ENCODE measurements at places on chromosomes 11 and 22.

DNA sequence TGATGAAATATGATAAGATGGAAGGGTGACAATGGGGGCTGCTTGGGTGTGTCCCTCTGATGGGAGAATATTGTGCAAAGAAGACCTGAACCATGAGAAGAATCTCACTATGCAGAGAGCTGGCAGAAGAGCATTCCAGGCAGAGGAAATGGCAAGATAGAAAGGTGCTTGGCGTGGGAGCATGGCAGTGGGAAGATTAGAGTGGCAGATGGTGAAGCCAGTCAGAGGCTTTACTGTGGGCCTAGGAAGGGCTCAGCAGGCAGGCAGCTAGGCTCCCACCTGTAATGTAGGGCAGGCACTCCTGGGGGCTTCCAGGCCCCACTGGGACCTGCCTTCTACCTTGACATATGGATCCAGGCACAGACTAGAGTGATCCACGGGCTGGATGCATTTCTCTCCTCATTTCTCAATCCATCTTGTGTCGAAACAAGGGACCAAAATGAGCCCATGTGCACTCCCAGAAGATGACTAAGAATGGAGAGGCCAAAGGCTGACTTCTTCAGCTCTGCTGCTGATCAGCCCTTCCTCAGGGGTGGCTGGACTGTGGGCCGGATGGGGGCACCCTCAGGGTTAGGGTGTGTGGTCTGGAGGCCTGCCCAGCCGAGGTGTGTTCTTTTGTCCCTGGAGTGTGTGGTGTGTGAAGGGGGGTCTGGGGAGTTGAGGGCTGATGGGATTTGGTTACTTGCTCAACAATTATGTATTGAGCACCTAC lies 88.3 kb downstream of the TSPAN18 start:
- DNase-seq, result peak; percentile 72

- DNase-seq, result peak; percentile 17
Measured at GRCh38 chr22:20247010-20247505, 21.1 kb downstream of the RTN4R start.

- no peak for DNase-seq
Measured at GRCh38 chr11:130163346-130164220, 4.0 kb downstream of the ST14 start.

DNA sequence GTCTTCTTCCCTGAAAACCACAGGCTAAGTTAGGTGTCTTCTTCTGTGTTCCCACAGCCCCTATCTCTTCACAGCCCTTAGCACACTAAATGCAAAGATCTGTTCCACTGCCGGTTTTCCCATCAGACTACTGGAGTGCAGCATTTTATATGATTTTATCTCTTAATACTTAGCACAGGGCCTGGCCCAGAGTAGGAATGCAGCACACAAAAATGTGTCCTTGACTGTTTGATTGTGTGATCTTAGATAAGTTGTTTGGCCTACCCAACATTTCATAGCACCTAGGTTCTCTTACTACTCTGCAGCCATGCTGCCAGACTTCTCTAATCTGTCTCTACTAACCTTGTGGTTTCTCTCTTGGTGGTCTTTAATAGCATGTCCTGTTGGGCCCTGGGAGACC lies 54.1 kb upstream of the RRM1 start:
- no peak for DNase-seq

DNA sequence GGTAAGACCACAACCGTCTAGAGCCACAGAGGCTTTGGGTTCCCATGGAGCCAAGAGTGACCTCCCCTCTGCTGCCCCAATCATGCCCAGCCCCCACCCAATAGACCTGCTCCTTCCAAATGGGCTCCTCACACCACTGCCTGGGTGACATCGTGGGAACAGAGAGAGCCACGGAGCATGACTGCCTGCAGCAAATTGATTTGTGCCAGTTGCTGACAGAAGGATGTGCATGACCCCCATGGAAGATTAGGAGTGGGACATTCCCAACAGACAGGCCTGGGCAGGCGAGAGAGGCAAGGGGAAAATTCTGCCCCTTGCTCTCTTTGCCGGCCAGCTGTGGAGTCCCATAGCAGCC lies 88.5 kb downstream of the TENM4 start:
- DNase-seq, result no peak

DNA sequence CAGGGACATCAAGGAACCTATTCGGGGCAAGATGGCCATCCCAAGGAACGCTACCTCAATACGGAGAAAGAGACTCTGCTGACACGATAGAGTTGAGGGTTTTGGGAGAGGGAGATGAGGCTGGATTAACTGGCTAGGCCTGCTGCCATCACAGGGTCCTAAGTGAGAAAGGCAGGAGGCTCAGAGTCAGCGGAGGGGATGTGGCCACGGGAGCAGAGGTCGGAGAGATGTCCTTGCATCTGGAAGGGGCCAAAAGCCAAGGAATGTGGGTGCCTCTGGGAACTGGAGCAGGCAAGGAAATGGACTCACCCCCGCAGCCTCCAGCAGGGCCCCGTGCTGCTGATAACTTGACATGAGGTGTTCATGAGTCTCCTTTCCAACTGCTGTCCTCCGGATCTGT lies 31.0 kb upstream of the RFPL3 start:
- DNase-seq, result no peak

DNA sequence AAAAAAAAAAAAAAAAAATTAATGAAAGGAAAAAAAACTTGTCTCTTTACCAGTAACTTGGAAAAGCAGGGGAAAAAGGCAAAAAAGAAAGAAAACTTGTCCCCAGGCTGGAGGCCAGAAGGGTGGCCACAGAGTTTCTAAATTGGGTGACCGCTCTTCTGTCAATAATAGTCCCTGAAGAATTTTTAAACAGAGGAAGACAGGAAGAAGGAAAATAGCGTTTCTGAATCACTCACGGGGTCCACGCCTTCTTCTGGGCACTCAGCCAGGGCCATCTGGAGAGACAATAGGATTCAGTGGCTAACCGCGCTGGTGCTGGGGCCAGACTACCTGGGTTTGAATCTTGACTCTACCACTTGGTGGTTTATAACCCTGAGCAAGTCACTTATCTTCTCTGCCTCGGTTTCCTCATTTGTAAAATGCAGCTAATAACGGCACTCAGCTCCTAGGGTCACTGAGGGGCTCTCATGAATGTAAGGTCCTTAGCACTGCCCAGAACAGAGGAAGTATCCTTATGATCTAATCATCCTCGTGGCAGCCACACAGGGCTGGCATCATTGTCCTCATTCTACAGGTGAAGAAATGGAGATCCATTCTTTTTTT lies 7.0 kb downstream of the C11orf86 start:
- peak; percentile 93 for DNase-seq

DNA sequence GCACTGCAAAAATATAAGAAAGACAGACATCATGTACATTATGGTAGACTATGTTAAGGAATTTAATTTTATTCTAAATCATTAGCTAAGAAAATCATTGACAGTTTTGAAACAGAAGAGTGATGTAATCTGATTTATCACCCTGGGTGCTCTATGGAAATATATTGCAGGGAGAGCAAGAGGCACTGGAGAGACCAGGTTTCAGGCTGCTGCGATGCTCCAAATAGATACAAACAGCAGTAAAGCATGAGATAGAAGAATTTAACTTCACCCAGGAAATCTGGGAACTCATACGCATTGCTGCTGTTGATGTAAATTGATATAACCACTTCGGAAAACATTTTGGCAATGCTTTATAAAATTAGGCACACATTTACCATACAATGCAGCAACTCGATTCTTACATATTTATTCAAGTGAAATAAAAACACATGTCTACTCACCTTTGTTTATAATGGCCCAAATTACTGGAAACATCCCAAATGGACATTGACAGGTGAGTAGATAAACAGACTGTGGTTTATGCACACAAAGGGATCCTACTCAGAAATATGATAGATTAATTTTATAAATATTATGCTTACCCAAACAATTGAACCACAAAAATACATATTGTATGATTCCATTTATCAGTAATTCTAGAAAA lies 535.1 kb upstream of the CHORDC1 start:
- DNase-seq, result no peak

DNA sequence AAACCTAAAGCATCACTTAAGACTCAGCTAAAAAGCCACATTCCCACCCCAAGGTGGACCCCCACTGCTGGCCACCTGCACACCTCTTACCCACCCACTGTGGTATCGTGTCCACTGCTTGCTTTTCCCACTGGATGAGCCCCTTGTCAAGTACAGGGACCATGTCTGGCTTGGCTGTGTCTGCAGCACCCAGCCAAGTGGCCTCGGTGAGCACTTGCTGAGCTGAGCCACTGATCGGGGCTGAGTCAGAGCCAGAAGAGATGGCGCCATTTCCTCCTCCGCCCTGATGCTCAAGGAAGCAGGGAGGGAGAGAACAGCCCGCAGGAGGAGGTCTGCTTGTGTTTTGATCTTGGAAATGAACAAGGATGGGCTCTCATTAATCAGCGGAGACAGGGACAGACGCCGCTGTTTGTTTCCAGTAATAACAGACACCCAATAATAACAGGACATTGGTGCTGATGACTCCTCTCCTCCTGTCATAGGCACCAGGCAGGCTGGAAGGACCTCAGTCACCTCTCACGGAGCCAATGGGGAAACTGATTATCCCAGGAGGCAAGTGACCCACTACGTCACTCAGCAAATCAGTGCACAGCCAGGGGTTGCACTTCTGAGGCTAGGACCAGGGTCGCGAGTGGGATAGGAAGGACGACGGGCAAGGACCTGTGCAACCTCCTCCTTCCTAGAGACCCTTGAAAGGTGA lies 85.2 kb upstream of the RTL6 start:
- no peak for DNase-seq

DNA sequence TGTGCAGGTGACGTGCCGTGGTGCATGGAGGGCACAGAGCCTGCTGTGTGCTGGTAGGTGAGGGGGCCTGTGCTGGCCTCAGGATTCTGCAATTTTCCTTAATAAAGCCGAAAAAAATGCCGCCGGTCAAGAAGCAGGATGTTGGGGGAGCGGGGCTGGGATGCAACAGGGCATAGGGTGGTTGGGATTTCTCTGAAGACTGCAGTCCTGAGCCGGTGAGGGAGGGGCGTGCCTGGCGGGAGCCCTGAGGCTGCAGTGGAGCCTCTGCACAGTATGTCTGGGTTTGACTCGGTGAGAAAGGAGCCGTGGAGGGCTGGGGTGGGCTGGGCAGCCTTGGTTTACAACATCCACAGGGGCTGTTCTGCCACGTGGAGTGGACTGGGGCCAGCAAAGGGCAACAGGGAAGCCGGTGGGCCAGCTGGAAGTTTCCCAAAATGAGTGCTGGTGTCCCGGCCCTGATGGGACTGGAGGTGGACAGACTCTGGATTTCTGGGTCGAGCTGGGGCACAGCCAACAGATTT lies 1.3 kb downstream of the CDHR5 start:
- DNase-seq, result no peak

DNA sequence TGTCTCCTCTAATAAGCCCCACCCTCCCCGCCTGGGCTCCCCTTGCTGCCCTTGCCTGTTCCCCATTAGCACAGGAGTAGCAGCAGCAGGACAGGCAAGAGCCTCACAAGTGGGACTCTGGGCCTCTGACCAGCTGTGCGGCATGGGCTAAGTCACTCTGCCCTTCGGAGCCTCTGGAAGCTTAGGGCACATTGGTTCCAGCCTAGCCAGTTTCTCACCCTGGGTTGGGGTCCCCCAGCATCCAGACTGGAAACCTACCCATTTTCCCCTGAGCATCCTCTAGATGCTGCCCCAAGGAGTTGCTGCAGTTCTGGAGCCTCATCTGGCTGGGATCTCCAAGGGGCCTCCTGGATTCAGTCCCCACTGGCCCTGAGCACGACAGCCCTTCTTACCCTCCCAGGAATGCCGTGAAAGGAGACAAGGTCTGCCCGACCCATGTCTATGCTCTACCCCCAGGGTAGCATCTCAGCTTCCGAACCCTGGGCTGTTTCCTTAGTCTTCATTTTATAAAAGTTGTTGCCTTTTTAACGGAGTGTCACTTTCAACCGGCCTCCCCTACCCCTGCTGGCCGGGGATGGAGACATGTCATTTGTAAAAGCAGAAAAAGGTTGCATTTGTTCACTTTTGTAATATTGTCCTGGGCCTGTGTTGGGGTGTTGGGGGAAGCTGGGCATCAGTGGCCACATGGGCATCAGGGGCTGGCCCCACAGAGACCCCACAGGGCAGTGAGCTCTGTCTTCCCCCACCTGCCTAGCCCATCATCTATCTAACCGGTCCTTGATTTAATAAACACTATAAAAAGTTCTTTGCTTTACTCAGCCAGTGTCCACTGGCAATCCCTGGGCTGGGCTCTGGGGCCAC lies 14.4 kb downstream of the TSKU start:
- DNase-seq, result no peak

- DNase-seq, result no peak
Measured at GRCh38 chr22:25146307-25146706, 53.4 kb upstream of the CRYBB3 start.

- no peak for DNase-seq
Measured at GRCh38 chr11:98725471-98725870, 295.3 kb upstream of the CNTN5 start.

- no peak for DNase-seq
Measured at GRCh38 chr11:69413993-69414392, 67.5 kb upstream of the LINC01488 start.

- no peak for DNase-seq
Measured at GRCh38 chr11:46697303-46697702, 3.1 kb downstream of the ARHGAP1 start.

DNA sequence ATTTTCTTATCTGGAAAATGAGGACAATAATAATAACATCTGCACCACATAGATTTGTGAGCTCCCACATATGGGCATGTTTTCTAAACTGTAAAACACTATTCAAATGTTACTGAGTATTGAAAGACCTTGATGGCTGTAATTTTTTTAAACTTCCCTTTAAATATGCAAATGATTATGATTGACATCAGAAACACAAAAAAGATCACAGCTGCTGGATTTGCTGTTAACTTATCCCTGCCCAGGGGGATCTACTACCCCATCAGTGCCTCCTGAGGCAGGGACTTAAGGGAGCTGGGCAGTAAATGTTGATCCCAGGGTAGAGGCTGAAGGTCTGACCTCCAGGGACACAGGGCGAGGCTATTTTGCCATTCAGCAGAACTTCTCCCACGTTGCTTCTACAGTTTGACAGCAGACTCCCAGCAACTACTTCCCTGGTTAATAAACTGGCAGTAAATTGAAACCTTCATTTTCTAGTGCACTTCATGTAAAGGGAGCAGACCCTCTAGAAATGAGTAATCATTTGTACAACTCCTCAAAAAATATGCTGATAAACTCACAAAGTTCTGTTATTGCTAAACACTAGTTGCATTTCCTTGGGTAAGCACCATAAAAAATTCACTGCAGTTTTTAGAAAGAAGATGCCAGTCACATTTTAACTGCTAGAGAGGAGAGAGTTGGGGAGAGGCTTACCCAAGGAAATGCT lies 20.3 kb downstream of the TMPRSS5 start:
- DNase-seq, result no peak

DNA sequence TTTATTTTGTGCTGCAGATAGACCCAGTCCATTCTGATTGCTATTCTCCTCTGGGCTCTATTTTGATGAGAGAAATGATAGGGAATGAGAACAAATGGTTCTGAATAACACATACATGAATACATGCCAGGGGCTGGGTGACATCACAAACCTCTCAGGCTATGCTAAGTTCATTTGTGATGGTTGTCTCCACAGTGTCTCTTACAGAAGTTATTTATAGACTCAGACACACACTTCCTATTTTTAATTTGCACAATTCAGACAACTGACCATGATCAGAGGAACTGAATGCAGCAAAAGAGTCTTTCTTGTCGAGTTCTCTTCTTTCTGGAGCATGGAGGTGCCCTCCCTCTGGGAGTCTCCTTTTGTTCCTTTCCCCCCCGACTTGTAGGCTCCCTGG lies 991.7 kb downstream of the OPCML start:
- peak; percentile 18 for DNase-seq
